Activated CD8-positive, alpha-beta memory T cell treated with anti-CD3 and anti-CD28 coated beads for 48 hours (primary cell): ENCODE measurements at places on chromosomes 2 and 18.

DNA sequence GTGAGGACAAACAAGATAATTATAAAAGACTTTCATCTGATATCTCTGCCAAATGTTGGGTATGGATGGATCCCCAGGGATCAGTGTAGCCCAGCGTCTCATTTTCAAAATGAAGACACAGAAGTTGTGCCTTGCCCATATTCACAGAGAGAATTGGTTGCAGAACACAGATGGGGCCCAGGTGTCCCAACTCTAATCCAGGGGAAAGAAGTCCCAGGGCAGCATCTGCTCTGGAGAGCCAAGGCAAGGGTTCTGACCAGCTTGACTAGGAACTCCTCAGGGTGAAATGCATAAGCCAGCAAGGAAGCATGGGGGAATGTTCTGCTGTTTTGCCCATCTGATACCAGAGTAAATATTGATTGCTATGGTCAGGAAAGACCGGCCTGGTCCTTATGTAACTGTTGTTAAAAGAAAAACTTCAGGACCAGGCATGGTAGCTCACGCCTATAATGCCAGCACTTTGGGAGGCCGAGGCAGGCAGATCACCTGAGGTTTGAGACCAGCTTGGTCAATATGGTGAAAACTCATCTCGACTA is 68.7 kb upstream of the CABLES1 start:
- DNase-seq, result no peak

DNA sequence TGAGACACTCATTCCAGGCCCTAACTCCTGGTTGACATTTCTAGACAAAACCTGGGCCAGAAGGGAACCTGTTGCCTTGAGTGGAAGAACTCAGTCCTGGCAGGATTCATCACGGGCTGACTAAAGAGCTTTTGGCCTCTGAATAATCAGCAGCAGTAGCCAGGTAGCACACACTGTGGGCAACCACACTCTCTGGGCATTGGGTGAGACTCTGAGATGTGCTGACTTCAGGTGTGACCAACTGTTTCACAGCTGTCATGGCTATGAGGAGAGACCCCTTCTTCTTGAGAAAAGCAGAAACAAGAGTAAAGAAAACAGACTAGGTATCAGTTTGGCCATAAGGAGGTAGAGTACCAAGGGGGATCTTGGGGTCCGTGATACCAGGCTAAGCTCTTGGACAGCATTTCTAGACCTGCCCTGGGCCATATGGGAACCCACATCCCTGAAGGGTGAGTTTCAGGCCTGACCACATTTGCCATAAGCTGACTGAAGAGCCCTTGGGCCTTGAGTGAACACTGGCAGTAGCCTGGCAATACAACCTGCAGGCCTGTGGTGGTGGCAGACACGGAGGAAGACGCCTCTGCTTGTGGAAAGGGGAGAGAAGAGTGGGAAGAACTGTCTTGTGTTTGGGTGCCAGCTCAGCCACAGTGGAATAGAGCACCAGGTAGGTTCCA is 230.9 kb downstream of the DLGAP1 start:
- DNase-seq, result no peak

DNA sequence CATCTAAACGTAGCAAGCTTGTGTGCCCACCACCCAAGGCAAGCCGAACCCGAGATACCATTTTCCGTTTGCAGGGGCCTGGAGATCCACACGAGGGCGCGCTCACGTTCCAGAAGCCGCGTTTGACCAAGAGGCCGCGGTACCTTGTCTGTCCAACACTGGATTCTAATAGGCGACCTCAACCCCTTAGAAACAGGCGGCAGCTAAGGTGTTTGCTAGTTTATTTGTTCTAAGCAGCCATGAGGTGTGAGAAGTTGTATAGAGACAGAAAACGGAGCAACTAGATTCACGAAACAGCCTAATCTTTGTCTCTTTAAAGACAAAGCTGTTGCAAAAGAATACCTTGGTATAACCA is 4.2 kb downstream of the HOXD11 start:
- DNase-seq, result no peak

DNA sequence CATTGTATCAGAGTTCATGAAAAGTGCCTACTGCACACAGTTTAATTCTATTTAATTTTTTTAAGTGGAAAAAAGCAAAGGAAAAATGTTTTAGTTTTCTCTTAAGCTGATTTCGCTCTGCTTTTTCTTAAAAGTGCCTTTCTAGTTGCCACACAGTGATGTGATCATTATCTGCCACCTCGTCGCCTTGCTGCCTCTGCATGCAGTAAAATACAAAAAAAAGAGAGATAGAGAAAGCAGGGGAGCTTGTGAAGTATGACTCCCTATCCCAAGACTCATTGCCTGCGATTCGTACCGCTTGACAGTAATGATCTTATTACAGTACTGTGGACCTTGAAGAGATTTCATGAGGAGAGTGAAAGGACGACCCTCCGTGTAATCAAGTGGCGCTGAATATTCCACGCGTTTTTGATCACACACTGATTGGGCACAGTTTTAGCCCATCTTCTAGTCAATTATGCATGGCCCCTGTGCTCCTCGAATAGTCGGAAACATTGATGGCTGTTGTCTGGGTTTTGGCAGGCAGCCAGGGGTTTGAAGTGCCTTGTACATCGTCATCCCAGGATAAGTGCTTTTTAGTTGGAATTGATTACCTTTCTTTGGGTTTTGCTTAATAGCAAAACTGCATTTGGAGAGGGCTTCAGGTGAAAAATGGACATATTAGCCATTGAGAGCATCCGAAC is 188.3 kb downstream of the GBX2 start:
- DNase-seq, result no peak
